T47D (cell line): ENCODE measurements at places on chromosomes 16 and 17.

DNA sequence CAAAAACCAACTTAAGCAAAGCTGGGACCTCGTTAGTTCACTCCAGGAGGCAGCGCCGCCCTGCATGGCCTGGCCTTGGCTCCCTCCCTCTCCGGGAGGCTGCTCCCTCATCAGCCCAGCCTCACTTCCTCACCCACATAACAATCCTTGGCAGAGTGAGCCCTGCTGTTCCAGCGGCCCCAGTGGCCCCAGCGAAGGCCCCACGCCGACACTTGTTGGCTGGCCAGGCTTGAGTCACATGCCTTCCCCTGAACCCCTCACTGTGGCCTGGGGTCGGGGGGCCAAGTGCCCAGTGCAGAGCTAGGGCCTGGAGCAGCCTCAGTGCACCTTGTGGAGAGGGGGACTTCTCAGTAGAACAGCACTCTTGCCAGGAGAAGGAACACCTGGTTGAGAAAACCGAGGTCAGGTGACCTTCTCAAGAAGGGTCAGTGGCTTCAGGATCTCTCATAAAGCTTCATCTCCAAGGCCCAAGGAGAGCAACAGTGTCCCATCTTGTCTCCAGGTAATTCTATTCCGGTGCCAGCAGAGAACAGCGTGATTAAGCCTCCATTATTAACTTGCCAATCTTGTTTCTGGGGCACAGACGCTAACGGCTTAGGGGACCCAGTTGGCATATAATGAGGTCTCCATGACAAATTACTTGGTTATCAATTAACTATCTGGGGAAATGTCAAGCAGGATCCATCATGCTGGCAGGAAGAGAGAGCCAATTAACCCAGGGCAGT, 26.8 kb downstream of the ENDOV start:
- DNase-seq, result no peak

GRCh38 chr17:45170931-45171337, 9.3 kb downstream of the HEXIM2 start:
- peak; percentile 95 for DNase-seq

DNA sequence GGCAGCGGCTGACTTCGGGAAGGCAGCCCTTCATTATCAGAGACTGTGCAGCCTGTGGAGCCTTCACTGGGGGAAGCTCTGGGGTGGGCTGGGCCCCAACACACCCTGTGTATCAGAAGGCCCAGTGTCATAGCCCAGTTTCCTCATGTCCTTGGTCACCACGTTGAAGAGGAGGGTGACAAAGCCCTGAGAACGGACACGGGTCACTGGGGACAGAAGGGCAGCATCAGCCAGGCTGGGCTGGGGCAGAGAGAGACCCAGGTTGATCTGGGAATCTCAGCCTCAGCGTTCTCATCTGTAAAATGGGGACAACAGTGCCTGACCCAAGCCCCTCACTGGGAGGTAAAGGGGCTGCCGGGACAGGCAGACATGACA, 19.3 kb downstream of the B9D1 start:
- no peak for DNase-seq

- peak; percentile 65 for DNase-seq
Observed at GRCh38 chr17:56171186-56171959, 18.1 kb downstream of the ANKFN1 start.

- DNase-seq, result no peak
Observed at GRCh38 chr16:67022531-67023214, 6.3 kb upstream of the CBFB start.

DNA sequence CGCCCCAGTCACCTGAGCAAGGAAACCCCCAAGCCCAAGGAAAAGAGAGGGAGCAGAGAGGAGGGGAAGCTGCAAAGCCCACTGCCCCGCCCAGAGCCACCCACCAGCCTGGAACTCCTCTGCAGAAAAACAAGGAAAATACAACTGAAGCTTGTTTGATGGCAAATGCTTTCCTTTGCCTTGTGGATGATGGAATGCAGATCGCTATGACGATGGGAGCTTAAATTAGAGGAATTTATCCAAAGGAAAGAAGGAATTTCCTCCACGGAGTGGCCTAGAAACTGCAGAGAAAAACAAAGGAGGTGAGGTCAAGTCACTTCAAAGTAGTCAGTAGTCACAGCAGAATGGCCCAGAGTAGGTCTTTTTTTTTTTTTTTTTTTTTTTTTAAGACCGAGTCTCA, 31.5 kb upstream of the ASGR2 start:
- DNase-seq, result no peak

GRCh38 chr16:13322336-13322735, 420.9 kb downstream of the SHISA9 start:
- DNase-seq, result no peak

- DNase-seq, result no peak
Observed at GRCh38 chr16:19104607-19105006, 9.2 kb upstream of the ITPRIPL2 start.

DNA sequence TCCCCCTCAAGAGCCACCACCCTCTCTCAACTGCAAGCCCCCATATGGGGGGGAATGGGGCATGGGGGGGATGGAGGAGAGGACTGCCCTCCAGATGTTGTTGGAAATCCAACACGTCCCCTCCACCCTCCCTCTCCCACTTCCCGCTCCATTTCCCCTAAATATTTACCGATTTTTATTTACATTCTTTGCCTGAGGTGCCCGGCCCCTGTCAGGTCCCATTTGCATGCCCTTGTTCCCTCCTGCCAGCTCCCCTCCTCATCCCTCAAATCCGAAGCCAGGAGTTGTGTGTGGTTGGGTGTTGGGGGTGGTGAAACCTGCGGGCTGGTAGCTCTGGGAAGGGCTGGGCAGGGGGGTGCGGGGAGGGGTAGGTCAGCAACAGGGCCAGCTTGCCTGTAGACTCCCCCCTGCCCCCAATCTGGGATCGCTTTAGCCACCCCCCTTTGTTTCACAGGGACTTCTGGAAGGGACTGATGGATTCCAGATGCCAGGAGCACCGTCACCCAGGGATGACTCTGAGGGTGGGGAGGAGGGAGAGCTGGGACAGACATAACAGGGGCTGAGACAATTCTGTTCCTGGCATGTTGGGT, 39.7 kb upstream of the NGFR start:
- no peak for DNase-seq

- DNase-seq, result no peak
Observed at GRCh38 chr17:75316253-75316652, 27.0 kb upstream of the SLC25A19 start.

GRCh38 chr16:12881740-12882139, 19.7 kb upstream of the SHISA9 start:
- DNase-seq, result no peak

DNA sequence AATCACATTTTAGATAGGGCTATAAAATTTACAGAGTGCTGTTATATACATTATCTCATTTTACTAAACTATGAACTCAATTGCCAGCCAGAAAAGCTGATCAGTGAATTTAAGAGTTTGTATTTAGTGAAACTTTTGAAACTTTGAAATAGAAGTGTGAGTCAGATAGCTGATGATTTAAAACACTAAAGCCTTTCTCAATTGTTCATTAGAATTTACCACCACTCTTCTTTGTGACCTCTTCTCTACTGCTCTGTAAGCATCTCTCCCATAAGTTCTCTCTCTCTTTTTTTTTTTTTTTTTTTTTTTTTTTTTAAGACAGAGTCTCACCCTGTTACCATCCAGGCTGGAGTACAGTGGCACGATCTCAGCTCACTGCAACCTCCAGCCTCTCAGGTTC, 43.7 kb downstream of the GOSR1 start:
- DNase-seq, result no peak

DNA sequence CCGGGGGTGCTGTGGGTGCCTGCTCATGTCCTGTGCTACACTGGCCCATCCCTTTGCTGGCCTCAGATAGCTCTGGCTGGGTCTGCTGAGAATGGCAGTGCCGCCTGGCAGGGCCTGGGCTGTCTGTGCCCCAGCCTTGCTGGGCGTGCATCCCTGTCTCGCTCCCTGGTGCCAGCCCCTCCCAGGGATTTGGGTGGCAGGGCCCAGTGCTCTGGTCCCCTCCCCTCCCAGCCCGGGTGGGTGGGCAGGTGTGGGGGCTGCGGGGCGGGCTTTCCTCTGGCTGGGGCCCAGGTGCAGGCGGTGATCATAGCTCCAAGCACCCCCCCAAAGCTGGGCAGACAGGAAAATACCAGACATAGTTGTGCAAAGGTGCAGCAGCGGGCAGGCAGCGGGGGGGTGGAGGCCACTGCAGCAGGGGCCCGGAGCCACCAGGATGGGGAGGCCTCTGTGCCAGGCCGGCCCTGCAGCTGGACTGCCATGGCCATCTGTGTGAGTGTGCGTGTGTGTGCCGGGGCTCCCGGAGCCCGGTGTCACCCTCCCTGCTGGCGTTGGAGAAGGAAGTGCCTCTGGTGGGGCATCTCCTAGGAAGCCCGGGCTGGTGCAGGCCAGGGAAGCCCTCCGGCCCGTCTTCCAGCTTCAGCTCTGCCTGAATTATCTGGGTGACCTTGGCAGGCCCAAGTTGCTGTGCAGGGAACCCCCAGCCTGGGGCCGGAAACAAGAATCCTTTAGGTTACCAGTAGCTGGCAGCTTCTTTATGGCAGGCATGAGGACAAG, 7.4 kb downstream of the GLIS2 start:
- peak; percentile 68 for DNase-seq

DNA sequence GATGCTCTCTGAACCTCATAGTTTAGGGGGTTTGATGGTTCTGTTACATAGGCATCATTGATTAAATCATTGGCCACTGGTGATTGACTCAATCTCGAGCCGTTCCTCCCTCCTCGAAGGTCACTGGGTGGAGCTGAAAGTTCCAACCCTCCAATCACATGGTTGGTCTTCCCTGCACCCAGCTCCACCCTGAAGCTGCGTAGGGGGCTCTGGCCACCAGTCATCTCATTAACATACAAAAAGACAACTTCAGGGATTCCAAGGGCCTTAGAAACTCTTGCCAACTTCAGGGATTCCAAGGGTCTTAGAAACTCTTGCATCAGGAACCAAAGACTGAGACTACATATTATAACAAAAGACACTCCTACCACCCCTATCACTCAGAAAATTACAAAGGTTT, 306.5 kb upstream of the TNRC6C start:
- no peak for DNase-seq

- no peak for DNase-seq
Observed at GRCh38 chr17:48081858-48082257, 19.4 kb downstream of the CBX1 start.

DNA sequence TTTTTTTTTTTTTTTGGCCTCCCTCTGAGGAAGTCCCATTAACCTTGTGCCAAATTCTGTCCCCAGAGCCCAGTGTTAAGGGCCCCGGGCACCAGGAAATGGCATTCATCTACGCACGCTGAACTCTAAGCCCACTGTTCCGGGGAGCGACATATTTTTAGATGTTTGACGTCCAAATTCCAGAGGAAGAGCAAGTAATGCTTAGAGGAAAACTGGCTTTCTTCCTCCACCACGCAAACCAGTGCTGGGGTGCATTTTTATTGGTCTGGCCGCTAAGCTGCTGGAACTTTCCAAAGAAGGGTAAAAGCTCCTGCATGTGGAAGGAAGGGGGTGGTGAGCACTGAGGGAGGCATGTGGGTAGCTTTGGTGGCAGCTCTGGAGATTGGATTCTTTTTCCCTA, 8.3 kb downstream of the WFDC1 start:
- DNase-seq, result no peak

- no peak for DNase-seq
Observed at GRCh38 chr16:27097800-27098230, 31.1 kb downstream of the C16orf82 start.

GRCh38 chr16:83940630-83941378, 12.2 kb upstream of the OSGIN1 start:
- no peak for DNase-seq

DNA sequence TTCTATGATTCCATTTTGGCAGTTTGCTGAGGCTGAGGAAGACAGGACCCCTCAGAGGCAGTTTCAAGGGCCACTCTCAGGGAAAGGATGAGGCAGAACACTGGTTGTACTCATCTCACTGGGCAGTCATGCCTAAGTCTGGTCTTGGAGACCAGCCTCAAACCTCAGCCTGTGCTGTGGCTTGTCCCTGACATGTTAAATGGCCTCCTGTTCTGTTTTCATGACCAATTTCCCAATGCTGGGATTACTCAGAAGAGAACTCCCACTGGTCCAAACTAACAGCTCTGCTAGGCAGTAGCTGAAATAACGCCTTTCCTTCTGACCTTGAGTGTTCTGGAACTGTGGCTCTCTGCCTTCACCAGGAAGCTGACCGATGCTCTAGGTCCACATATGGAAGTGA, 8.4 kb upstream of the SPDYE4 start:
- no peak for DNase-seq

DNA sequence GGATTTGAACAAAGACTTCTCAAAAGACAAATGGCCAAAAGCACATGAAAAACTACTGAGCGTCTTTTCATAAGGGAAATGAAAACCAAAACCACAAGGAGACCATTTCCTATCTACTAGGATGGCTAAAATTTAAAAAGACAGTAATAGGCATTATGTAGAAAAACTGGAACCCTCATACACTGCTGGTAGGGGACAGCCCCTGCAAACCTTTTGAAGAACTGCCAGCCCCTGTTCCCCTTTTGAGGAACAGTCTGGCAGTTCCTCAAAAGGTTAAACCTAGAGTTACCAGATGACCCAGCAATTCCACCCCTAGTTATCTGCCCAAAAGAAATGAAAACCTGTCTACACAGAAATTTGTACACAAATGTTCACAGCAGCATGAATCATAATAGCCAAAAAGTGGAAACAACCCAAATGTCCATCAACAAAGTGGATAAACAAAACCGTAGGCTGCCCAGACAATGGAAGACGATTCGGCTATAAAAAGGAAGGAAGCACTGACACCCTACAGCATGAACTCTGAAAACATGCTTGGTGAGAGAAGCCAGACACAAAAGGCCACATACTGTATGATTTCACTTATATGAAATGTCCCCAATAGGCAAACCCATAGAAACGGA, 22.9 kb downstream of the CDIP1 start:
- no peak for DNase-seq

DNA sequence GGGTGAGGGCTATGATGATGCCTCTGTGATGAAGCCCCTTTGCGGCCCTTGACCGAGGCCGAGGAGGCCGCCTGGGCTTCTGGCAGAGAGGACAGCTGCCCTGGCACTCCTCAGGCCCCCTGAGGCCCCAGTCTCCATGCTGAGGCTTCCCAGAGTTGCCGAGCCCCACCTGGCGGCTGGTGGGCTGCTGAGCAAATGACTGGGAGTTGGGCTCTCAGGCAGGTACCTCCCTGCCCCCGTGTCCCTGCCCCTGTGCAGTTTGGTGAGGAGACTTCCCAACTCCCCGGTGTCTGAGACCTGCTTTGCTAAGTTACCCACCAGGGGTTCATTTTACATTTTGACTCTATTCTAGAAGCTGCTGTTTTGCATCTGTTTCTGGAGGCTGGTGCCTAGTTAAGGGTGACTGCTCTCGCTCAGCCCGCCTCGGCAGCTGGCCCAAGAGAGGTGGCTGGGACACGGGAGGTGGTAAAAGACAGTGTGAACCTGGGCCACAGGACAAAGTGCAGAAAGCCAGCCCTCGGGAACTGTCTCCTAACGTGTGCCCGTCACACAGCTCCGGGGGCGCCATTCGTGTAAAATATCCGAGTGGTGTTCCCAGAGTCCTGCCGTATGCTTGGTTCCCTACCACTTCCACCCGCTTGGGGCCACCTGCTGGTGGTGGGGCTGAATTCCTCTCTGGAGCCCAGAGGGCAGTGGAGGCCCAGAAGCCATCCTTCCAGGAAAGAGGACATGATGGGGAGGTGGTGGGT, 134.5 kb downstream of the RAB11FIP4 start:
- peak; percentile 64 for DNase-seq

GRCh38 chr16:57115168-57115513, 22.8 kb downstream of the CPNE2 start:
- no peak for DNase-seq

- peak; percentile 94 for DNase-seq
Observed at GRCh38 chr16:23257682-23258081, 44.4 kb upstream of the SCNN1B start.

GRCh38 chr16:10253409-10253808, 71.2 kb upstream of the GRIN2A start:
- no peak for DNase-seq

- no peak for DNase-seq
Observed at GRCh38 chr16:4918781-4919251, 18.1 kb downstream of the PPL start.

- no peak for DNase-seq
Observed at GRCh38 chr16:56300242-56300623, 108.9 kb downstream of the GNAO1 start.
